Occipital lobe (tissue), 3 donors: ENCODE measurements at places on chromosomes 3 and 15. TPM values are rescaled to one million over a fixed set of nuclear protein-coding genes. Genes with fewer than 3 reads are reported as not detected.

SLC22A14 gene
- 0.31 TPM for total RNA-seq

- no peak for DNase-seq
Measured at GRCh38 chr3:16460273-16460672, 53.2 kb downstream of the RFTN1 start.

- DNase-seq = no peak
Measured at GRCh38 chr3:12799525-12800440, 3.3 kb downstream of the CAND2 start.

GRCh38 chr3:69647081-69647480 lies 92.2 kb upstream of the MITF start:
- DNase-seq = no peak

- no peak for DNase-seq
Measured at GRCh38 chr3:377158-377561, 180.6 kb downstream of the CHL1 start.

GRCh38 chr3:62445275-62445674 lies 71.9 kb upstream of the FEZF2 start:
- DNase-seq = no peak

DNA sequence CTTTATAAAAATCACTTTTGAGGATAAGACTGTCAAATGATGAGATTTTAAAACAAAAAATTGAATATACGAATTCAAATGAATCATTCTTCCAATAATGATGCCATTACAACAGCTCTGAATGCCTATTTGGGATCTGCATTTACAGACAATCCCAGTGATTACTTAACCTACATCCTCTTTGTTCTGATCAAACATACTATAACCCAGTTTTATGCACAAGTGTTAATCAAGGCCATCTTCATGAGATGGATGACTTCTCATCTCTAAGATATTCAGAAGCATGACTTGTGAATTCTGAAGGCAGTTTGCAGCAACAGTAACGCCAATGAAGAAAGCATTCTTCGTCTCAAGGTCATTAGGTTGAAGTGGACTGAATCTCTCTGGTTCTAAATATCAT lies 90.3 kb upstream of the MEX3B start:
- no peak for DNase-seq
